ENCODE measurements at places on chromosomes 5 and 9.

DNA sequence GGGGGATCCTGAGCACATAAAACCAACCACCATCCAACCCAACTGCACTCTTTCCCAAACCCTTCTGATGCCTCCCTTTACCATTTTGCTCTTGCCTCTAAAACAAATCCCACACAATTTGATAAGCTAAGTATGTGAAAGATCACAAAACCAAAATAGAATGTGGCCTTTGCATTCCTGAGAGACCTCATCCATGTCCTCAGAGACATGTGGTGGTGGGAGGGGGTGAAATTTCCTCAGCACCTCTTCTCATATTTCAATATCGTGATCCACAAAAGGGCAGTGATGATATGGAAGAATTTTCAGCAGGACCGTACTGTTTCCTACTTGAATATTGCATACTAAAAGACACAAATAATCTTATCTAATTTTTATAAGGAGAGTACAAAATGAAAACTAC, 423.3 kb downstream of the TLE1 start:
- no peak for DNase-seq

DNA sequence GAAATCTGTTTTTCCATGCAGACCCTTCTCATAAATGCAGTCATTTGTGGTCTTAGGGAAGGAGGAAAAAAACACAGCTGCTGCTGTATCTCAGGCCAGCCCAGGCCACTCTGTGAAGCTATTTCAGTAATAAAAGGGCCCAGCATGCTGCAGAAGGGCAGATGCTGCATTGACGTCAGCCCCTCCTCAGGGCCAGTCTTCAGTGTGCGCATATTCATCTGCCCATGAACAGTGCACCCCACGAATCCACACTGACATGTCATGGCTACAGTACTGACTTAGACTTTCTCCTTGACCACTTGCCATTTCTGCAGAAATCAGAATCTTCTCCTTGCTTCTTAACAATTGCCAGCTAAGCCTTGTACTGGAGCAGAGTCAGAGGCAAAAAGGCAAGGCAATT, 304.7 kb downstream of the GABRG2 start:
- no peak for DNase-seq

DNA sequence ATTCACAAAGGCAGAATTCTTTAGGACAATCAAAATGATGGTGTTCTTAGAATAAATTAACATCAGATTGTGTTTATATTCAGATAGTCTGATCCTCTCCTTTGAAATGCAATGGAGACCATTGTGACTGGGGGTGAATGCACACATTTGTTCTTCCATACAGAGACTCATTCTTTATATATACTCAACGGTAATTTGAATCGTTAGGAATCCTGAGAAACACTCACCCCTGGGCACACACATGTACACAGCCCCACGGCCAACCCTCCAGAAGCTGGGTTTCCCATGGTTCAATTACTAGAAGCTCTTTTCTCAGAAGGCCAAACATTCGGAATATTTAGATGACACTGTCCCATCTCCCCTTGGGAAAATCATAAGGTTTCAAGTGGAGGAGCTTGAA, 57.5 kb upstream of the EPB41L4B start:
- no peak for DNase-seq

- no peak for DNase-seq
Observed at GRCh38 chr9:138021251-138022056, 143.9 kb downstream of the CACNA1B start.

GRCh38 chr9:128382261-128382660, 11.1 kb downstream of the URM1 start:
- no peak for DNase-seq

GRCh38 chr5:170112876-170113521, 7.3 kb downstream of the FOXI1 start:
- no peak for DNase-seq

- no peak for DNase-seq
Observed at GRCh38 chr5:174741352-174741751, 17.0 kb downstream of the MSX2 start.

DNA sequence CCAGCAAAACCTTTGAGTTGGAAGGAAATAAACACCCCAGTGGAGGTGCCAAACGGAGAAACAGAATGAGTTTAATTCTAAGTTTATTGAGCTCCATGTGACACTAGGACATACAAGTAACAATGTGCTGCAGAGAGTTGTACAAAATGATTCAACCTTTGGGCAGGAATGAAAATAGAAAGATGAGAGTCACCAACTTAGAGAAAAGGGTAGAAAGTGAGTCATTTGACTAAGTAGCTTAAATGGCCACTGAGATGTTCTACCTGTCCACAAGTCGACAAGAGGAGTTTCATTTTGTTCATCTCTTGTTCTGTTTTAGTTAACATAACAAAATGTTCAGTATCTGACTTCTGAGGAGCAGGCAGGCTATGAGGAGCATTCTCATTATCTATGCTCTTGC, 284.7 kb downstream of the NR2F1-AS1 start:
- DNase-seq, result no peak

DNA sequence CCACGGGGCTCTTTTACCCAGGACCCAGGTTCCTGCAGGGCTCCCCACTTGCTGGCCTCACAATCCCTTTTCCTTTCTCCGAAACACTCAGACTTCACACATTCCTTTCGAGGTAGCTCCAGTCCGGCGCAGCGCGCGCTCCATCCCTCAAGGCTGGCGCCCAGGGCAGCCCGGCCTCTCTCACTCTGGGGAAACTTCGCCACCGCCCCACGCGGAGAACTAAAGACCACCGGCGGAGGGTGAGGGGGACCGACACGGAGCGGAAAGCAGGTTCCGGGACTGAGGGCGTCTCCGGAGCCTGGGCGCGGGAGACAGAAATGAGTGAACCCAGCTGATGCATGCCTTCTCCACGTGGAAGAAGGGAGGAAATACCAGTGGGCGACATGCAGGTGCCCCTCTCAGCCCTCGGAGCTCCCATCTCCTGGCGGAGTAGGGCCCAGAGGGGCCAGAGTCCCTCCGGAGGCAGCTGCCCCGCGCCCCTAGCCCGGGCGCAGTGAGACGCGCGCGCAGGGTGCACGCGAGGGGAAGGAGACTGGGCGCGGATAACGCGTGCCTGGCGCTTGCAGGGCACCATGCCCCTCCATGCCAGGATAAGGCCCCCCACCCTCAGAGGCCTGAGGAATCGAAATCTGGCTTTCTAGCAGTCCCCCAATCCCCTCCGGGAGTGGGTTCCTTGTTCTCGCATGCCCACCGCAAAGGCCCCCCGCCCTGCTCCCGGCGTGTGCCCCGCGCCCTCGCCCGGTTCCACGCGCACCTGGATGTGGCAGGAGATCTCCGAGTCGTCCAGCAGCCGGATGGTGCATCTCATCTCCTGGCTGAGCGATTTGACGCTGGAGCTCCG, 650 bp downstream of the FRMD3 start:
- DNase-seq, result no peak

GRCh38 chr9:79984429-79985067, 412.8 kb downstream of the TLE4 start:
- DNase-seq, result no peak

DNA sequence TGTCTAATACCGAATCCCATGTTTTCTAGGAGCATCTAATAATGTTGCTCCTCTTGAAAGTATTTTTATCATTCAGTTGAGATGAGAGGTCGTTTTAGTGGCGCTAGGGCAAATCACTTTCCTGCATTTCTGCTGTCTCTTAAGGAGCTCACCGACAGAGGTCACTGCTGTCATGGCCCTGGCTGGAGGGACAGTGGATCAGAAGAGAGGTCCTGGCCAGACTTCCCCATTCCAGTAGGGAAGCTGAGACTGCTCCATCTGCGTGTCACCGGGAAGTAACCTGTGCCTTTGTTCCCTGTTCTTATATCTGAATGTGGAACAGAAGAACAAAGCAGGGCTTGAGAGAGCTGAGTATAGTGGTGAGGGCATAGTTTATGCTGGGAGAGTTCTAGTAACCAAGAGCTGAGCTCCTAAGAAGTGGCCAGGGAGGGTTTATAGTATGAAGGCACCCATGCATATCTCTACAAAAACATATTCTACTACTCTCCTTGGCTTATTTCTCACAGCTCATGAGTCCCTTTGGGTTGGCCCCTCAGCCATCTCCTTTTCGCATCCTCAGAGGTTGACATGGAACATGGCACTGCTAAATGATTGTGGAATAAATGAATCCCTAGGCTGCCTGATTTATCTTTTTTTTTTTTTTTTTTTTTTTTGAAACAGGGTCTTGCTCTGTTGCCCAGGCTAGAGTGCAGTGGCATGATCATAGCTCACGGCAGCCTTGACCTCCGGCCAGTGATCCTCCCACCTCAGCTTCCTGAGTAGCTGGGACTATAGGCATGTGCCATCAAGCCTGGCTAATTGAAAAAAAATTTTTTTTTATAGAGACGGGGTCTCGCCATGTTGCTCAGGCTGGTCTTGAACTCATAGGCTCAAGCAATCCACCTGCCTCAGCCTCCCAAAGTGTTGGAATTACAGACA, 27.2 kb downstream of the ATP6V0E1 start:
- no peak for DNase-seq

DNA sequence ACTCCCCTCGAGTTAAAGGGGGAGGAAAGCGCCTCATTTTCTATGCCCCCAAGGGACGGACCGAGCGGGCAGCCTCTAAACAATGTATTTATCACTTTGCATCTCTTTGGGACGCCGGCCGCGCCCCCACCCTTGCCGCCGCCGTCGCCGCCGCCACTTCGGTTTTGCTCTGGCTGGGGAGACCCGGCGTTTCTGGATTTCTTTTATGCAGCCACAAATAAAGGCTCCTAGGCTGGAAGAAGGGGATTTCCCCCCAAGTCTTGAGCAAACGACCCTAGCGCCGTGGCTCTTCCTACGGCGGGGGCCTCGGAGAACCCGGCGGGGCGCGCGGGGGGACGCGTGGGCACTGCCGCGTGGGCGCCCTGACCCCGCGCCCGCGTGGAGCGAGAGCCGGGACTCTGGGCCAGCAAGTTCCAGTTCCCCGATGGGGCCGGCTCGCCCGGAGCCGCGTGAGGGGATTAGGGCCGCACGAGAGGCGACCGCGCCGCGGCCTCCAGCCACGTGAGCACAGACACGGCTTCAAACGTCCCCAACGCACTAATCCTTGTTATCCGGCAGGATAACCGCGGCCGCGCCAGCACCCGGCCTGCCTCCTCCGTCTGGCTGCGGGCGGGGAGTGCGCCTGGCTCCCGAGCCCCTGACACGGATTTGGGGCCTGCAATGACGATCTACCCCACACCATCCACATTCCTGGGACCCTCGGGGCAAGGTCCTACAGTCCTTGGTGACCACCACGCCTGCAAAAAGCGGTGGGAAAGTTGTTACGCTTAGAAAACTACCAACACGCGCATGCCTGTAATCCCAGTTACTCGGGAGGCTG, 7.9 kb upstream of the NEUROG1 start:
- no peak for DNase-seq

GRCh38 chr5:74966141-74967026, 86.0 kb downstream of the GCNT4 start:
- DNase-seq, result no peak

DNA sequence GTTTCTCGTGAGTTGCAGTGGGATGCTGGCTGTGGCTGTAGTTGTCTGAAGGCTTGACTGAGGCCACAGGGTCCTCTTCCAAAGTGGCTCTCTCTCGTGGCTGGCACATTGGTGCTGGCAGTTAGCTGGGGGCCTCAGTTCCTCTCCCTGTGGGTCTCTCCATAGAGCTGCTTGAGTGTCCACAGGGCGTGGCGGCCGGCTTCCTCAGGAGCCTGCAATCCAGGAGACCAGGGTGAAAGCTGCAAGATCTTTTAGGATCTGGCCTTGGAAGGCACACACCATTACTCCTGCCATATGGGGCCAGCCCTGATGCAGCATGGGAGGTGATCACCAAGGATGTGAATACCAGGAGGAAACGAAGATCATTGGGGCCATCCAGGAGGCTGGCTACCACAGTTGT, 41.1 kb downstream of the ANKRD33B start:
- DNase-seq, result no peak

DNA sequence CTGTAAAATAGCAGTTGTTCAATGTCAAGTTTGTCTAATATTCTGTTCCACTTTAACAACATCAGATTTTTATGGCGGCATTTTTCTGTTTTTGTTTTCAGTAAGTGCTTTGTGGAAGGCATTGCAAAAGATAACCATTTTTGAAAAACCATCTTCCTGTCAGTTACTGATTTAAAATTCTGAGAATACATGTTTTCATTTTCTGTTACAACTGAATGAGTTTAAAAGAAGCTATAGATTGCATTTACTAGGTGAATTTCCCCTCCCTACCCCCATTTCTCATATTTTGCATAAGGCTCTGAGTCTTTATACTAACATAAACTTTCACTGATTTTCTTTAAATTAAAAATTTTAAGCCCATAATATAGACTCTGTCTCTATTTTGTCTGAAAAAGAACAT, 4.6 kb upstream of the ERAP2 start:
- no peak for DNase-seq

DNA sequence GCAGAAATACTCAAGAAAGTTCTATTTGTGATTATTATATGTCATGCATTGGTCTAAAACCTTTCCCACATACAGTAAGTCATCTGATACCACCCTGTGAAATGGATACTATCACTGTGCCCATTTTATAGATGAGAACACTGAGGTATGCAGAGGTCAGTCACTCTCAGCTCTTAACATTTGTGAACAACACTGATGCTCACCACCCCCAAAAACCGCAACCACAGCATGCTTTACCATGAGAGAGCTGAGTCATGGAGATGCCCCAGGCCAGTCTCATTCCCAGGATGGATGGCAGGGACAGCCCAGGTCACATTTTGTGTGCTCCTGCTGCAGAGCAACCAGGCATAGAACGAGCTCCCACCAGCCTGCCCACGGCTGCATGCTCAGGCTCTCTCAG, 53.5 kb upstream of the IRX1 start:
- DNase-seq, result no peak

- DNase-seq, result no peak
Observed at GRCh38 chr9:14372437-14373335, 58.7 kb upstream of the NFIB start.

DNA sequence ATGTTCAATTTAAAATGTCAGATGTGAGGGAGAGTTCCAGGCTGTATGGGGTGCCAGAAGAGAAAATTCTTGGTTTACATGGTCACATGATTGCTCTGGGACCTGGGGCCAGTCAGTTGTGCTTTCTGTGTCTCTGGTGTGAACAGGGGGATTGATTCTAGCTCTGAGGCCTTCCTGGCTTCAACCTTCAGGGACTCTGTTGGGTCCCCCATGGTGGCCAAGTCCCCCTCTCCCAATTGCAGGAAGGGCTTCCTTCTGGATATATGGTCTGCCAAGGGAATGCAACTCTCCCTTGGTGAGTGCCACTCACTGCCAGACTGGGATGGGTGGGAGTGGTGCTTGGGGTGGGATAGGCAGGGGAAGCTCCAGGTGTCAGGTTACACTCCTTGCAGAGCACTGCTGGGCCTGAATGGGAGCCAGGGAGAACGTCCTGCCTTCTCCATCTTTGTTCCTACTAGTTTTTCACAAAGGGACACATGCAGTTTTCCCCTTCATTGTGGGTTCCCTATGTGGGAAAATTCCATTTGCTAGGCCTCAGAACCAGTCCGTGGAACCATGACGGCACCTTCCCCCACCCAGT, 153.2 kb downstream of the MELK start:
- no peak for DNase-seq
